ENCODE measurements at places on chromosomes 4 and X. TPM values are rescaled to one million over a fixed set of nuclear protein-coding genes. Genes with fewer than 3 reads are reported as not detected.
A peak's percentile ranks its signal among the peaks of the same experiment; 100 is the strongest.

Gene CLDN2
- total RNA-seq: not detected

DNA sequence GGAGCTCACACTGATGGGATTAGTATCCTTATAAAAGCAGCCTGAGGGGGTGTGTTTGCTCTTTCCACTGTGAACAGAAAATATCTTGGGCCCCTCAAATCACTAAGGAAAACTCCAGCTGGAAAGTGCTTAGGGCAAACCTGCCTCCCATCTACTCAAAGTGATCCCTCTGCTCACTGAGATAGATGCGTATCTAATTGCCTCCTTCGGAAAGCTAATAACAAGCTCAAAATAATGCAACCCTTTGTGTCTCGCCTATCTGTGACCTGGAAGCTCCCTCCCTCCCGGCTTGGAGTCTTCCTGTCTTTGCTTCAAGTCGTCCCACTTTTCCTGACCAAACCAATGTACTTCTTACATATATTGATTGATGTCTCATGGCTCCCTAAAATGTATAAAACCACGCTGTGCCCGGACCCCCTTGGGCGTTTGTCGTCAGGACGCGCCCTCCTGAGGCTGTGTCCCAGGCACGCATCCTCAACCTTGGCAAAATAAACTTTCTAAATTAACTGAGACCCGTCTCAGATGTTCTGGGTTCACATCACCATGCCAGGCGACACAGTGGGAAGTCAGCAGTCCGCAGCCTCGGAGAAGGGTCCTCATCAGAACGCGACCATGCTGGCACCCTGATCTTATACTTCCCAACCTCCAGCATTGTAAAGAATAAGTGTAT, 34.1 kb upstream of the SORCS2 start:
- DNase-seq: no peak

Gene CITED1
- total RNA-seq: not detected

Gene PRRG1
- 15.3 TPM for total RNA-seq

DNA sequence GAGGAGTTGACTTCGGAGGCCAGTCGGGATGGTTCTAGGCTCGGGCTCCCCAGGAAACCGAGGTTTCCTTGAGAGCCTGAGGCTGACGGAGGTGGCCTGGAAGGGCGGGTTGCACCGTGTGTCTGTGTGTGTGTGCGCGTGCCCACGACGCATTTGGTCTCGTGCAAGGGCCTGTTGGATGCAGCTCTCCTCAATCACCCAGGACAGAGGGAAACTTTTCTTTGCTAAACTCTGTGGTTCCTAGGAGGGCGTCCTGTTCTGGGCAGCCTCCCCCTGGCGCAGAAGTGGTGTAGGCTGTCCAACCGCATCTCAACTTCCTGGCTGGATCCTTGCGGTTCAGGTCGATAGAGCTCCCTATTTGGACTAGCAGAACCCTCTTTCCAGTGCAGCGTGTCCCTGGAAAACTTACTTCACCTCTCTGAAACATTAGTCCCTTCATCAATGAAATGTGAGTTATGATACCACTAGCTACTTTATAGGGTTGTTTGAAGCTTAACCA, 973 bp downstream of the STK32B start:
- DNase-seq: no peak

GRCh38 chr4:123462007-123462406, 65.4 kb downstream of the SPRY1 start:
- no peak for DNase-seq

DNA sequence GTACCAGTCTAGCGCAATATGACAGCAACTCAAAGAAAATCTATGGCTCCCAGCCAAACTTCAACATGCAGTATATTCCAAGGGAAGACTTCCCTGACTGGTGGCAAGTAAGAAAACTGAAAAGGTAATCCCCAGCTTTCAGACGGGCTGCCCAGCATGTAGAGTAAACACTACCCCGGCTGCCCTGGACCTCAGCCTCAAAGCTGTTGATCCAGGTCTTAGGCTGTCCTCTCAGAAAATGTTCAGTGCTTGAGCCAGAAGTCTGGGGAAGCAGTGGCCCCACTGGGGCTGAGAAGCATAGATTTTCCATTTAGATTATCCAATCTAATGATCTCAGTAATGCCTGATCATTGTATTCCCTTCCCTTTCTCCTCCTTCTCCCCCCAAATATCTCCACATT, 21.9 kb downstream of the BMX start:
- no peak for DNase-seq

- DNase-seq: peak; percentile 83
These were observed 560 bp upstream of the TMSB4X start for GRCh38 chrX:12974305-12974795.

Data from fibroblast of the aortic adventitia (primary cell).